ENCODE measurements at places on chromosomes 7 and 10. TPM values are rescaled to one million over a fixed set of nuclear protein-coding genes. Genes with fewer than 3 reads are reported as not detected.

Gene C10orf53
- total RNA-seq: not detected

Gene TFEC
- 1.3 TPM for total RNA-seq

Gene GTF2I
- 112 TPM for total RNA-seq

Gene GPR146
- total RNA-seq: 224 TPM

Gene CFAP70
- not detected for total RNA-seq

Gene FGFBP3
- total RNA-seq: 6.6 TPM

Gene ANTXRL
- not detected for total RNA-seq

Gene KIF11
- total RNA-seq: not detected

Gene SEMA3C
- total RNA-seq: 16.6 TPM

Gene PRXL2A
- 22.7 TPM for total RNA-seq

Gene TUBAL3
- not detected for total RNA-seq

Gene SEPHS1
- total RNA-seq: 20.3 TPM

Gene GLUD1
- 134 TPM for total RNA-seq

Gene CRHR2
- total RNA-seq: 3.1 TPM

Gene SCIN
- total RNA-seq: not detected

Gene NEUROD6
- not detected for total RNA-seq

Measured in ascending aorta (tissue), 2 donors.